Ovary (tissue), 10 donors: ENCODE measurements at places on chromosomes 16 and 17. TPM values are rescaled to one million over a fixed set of nuclear protein-coding genes. Genes with fewer than 3 reads are reported as not detected.

DNA sequence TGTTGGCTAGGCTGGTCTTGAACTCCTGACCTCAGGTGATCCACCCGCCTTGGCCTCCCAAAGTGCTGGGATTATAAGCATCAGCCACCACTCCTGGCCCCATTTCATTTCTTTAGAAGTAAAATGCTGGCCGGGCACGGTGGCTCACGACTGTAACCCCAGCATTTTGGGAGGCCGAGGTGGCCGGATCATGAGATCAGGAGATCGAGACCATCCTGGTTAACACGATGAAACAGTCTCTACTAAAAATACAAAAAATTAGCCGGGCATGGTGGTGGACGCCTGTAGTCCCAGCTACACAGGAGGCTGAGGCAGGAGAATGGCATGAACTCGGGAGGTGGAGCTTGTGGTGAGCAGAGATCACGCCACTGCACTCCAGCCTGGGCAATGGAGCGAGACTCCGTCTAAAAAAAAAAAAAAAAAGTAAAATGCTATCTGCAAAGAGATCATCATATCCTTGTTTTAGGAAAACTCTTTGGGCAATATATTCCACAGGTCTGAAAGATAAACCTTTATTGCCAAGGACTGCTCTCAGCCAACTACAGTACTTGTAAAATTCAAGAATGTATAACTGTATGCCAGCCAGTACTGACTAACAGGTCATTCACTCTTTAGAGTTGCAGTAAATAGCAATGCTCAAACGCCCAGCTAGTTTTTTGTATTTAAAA lies 3.8 kb downstream of the GJC1 start:
- DNase-seq: no peak

DNA sequence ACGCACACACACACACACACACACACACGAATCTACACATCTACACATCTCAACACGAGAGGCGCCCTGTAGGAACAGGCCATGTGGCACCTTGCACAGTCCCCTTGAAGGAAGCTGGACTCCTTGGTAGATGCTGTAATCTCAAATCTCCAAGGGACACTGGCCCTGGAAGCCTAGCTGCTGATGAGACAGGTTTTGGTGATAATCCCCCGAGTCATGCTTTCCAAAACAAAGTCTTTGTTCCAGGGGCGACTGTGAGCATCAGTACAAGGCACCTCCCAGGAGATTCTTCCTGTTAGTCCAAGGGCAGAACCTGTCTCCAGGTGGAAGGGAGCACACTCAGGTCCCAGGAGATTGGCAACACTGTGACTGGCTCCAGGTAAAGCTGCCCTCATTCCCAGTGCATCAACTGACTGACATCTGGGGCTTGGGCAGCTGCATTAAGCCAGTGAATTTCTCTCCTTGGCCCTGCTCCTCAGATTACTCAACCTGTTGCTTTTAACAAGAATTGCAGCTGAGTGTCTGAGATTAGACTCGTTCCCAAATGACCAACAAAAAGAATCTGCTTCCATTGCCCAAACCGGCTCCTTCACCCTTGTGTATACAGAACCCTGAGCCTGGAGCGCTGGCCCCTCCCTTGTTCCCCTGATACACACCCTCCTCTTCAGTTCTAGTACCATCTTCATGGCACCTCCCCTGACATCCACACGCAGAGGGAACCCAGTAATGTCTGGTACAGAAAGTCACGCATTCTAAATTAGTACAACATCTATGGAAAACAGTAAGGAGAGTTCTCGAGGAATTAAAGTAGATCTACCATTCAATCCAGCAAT lies 13.9 kb upstream of the TNRC6C start:
- no peak for DNase-seq

The P2RX5 gene
- 0.28 TPM for total RNA-seq

The KRTAP4-2 gene
- total RNA-seq: not detected

- no peak for DNase-seq
Observed at GRCh38 chr16:50133214-50133613, 19.9 kb upstream of the TENT4B start.

The CBFA2T3 gene
- total RNA-seq: 0.57 TPM

The NAGS gene
- 1.1 TPM for total RNA-seq

The KRTAP2-2 gene
- total RNA-seq: not detected

DNA sequence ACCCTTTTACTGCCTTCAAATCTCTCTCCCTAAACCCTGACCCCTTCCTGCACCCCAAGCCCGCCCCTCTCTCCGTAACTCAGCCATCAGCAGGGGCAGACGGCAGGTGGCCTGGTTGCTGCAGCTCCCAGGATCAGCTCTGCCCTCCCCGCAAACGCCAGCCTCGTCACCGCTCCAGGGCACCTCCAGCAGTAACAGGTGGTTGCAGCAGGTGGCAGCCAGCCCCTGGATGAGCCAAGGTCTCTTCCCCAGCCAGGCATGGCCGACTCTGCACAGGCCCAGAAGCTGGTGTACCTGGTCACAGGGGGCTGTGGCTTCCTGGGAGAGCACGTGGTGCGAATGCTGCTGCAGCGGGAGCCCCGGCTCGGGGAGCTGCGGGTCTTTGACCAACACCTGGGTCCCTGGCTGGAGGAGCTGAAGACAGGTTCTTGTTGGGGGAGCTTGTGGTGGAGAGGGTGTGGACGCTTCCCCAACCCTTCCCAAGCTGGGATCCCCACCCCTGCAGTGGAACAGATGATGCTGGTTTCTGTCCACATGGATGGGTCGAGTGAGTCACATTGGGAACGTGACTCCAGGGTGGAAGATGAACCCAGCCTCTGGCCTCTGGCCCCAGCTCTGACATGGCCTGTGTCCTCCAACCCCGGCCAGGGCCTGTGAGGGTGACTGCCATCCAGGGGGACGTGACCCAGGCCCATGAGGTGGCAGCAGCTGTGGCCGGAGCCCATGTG lies 558 bp downstream of the HSD3B7 start:
- peak; percentile 57 for DNase-seq

- no peak for DNase-seq
Observed at GRCh38 chr16:25366078-25366477, 108.4 kb upstream of the ZKSCAN2 start.
